NCI-H460 (cell line): ENCODE measurements at places on chromosomes 1 and 21.

- no peak for DNase-seq
Observed at GRCh38 chr1:36492491-36492890, 9.8 kb upstream of the CSF3R start.

GRCh38 chr1:151085953-151086559 is 15.5 kb downstream of the GABPB2 start:
- DNase-seq: no peak

- no peak for DNase-seq
Observed at GRCh38 chr1:8257621-8258020, 60.3 kb upstream of the SLC45A1 start.

- DNase-seq: no peak
Observed at GRCh38 chr1:170073893-170074249, 624 bp downstream of the KIFAP3 start.

DNA sequence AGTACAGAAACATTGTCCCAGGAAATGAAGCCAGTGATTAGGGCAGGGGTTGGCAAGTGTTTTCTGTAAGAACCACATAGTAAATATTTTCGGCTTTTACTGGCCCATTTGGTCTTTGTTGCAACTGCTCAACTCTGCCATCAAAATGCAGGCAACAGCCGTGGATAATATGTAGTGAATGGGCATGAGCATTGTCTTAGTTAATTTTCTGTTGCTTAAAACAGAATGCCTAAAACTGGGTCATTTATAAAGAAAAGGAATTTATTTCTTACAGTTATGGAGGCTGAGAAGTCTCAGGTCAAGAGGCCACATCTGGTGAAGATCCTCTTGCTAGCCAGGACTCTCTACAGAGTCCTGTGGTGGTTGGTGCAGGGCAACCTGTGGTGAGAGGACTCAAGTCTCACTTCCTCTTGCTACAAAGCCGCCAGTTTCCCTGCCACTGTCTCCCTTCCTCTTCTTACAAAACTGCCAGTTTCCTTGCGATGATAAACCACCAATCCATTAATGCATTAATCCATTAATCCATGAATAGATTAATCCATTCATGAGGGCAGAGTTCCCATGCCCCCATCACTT is 166.4 kb downstream of the PSMG1 start:
- DNase-seq: no peak
